AML-193 (cell line): ENCODE measurements at places on chromosomes 2 and 18.
A peak's percentile ranks its signal among the peaks of the same experiment; 100 is the strongest.

DNA sequence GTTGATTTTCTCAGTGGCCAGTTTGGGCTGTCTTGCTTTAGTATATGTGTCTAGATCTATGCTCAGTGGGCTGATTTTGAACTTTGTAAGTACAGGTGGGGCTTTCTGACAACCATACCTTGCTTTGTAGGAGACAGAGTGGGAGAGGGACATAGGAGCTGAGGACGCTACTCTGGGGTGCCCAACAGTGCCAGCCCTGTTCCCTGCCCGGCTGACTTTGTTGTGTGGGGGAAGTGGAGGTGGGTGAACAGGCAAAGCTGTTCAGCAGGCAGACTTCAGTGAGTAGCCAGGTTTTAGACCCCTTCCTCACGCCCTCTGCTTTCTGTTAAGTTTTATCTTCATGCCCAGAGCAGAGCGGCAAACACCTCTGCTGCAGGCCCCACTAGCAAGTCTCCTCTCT is 44.2 kb upstream of the DOCK10 start:
- DNase-seq = no peak

- DNase-seq = no peak
Measured at GRCh38 chr2:177584030-177584692, 191.6 kb downstream of the AGPS start.

DNA sequence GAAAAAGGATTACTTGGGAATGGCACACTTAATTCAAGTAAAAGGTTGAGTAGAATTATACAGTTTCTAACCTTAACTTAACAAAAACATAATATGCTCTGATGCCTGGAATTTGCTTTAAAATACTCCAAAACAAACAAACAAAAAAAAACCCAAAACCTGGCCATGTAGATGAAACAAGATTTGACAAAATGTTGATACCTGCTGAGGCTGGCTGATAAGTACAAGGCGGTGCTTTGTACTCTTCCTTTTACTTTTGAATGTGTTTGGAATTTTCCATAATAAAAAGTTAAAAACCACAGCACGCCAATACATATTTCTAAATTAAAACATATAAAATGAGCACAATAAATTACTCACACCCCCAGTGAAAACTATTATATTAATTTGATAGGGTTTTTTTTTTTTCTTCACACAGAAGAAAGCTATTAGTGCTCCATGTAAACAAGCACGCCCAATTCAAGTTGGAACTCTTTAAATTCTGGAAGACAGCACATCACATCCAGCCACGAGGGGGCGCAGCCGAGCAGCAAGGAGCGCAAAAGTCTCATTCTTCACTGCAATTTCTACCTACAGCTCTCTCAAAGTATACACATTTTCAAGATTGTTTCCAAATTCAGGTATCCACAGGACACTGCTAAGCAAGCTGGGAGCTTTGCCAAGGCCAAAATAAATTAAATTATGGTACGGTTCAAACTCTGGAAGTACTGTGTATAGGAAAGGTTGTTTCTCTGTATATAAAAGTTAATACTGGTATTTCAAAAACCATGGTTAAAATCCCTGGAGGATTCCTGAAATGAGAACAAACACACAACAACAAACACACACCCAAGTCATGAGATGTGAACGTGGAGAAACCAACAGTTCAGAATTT is 7.5 kb downstream of the SERTAD2 start:
- DNase-seq = peak; percentile 75

- no peak for DNase-seq
Measured at GRCh38 chr2:36490749-36491148, 107.2 kb downstream of the FEZ2 start.
